ENCODE measurements at places on chromosomes 13 and 19.

DNA sequence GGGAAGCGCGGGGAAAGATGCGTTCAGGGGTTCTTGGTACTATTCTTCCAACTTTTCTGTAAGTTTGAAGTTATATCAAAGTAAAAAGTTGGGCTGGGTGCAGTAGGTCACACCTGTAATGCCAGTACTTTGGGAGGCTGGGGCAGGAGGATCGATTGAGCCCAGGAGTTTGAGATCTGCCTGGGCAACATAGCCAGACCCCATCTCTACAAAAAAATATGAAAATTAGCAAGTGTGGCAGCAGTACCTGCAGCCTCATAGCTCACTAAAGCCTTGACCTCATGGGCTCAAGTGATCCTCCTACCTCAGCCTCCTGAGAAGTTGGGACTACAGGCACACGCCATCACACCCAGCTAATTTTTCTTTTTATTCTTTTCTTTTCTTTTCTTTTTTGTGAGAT, 12.4 kb upstream of the ZNF77 start:
- DNase-seq = no peak

DNA sequence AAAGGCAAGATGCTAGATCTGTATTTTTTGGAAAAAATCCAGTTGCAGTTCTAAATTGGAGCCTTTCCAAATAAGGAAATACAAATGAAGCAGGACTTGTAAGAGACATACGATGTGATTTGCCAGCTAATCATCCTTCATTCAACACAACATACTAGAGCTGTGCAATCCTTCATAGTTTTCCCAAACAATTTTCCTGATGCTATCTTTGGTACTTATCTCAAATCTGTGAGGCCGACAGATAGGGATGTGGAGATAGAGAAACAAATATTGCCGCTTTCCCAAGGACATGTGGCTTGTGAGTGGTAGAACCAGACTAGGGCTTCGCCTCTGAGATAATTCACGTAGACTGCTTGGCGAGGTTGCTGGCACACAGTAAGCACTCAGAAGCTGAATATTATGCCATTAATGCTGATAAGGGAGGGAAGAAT, 176.6 kb downstream of the LMO7 start:
- DNase-seq = no peak

- DNase-seq = no peak
These were observed 7.8 kb downstream of the CIC start for GRCh38 chr19:42276821-42277220.

GRCh38 chr19:47323872-47324271, 8.1 kb upstream of the C5AR2 start:
- no peak for DNase-seq

GRCh38 chr13:114145256-114145655, 12.8 kb upstream of the RASA3 start:
- peak; percentile 53 for DNase-seq

Measured in coronary artery (tissue), 2 donors.